ENCODE measurements at places on chromosomes 12 and 14.

- DNase-seq, result no peak
Measured at GRCh38 chr12:101696251-101697196, 916 bp upstream of the CHPT1 start.

DNA sequence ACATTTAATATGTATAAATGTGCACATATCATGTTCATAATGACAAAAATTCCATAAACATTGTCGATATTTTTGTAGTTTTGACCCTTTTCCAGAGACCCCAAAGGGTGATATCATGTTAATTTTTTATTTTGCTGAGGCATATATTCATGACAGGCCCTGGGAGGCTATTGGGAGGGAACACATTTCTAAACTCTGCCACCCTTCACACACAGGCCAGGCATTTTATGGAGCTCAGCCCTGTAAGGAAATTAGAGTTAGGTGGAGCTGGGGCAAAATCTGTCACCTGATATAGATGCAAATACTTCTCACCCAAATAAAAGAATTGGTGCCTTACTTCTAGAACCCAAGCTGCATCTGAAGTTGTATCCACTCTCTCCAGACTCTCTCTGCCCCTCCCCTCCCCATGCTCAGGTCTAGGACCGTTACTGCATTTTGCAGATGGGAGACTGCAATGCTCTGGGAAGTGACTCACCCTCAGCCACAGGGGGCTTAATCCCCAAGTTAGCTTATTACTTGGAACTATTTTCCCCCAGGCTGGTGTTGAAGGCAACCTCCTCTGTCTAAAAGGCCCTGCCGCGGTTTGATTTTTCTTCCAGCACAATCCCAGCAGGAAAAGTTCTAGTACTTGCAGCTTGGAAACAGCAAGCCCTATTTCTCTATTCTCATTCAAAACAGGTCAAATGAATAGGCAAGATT lies 238.9 kb downstream of the EMP1 start:
- DNase-seq, result no peak

- no peak for DNase-seq
Measured at GRCh38 chr12:46679754-46680153, 146.0 kb downstream of the SLC38A4 start.

- no peak for DNase-seq
Measured at GRCh38 chr14:93716002-93716745, 72.1 kb downstream of the PRIMA1 start.

DNA sequence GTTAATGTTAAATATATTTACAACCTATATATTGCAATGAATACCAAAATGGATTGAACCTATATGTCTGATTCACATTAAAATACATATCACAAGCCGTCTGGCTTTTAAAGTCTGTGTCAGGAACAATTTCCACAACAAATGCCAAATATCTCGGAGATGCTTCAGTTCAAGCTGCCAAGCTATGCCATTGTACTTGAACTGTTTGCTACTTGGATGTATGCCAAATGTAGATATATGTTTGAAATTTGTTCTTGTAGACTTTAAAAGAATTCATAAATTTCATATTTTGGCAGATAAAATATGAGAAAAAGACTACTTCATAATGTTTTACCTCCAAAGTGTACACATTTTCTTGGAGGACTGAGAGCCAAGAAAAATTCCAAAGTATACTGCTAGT lies 37.0 kb downstream of the WASHC3 start:
- DNase-seq, result no peak

- no peak for DNase-seq
Measured at GRCh38 chr14:64217834-64218233, 76.3 kb downstream of the ESR2 start.

GRCh38 chr12:52156311-52156710 lies 35.5 kb downstream of the KRT80 start:
- DNase-seq, result no peak

Measured in NCI-H2081 treated with DMSO at 0.1 percent for 48 hours (cell line).